Sciatic nerve (tissue), 2 donors: ENCODE measurements at places on chromosomes 16 and 17. TPM values are rescaled to one million over a fixed set of nuclear protein-coding genes. Genes with fewer than 3 reads are reported as not detected.

CA7 gene
- total RNA-seq = not detected

MEIOC gene
- total RNA-seq = not detected

DNA sequence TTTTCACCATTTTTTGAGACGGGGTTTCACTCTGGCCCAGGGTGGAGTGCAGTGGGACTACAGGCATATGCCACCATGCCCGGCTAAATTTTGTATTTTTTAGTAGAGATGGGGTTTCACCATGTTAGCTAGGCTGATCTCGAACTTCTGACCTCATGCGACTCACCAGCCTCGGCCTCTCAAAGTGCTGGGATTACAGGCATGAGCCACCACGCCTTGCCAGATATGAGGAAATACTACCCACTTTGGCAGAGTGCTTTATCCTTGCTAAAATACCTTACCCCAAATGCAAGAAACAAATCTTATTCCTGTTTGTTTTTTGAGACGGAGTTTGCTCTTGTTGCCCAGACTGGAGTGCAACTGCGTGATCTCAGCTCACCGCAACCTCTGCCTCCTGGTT lies 62.9 kb upstream of the MGAT5B start:
- no peak for DNase-seq

DNA sequence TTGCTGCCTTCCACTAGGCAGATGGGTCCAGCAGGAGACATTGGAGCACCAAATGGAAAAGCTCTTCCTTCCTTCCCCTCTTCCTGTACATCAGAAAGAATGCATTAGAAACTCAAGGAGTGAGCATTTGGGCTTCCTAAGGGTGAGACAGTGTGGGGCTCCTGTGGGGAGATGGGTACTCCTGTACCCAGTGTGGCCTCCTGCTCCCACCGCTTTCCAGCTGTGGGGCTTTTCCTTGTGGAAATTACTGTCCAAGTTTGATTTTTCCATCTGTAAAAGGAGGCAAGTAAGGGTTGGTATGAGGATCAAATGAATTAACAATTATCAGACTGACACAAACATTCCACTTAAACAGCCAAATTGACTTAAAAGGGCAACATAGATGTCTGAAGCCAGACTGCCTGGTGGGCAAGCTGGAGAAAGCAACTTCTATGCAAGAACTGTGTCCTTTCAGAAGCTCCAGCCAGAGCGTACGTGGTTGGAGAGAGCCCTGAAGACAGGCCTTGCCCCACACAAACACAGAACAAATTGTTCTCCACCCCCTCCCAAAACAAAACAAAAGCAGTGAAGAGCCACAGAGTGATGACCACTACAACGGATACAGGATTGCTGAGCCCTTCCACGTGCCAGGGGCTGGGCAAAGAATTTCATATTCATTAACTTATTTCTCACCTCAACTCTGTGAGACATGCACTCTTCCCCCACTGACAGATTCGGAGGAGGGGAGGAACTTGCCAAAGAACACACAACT lies 23.1 kb upstream of the ALDH3A1 start:
- DNase-seq = no peak

GRCh38 chr17:71118039-71118438 lies 948.7 kb downstream of the KCNJ2 start:
- DNase-seq = no peak

DNA sequence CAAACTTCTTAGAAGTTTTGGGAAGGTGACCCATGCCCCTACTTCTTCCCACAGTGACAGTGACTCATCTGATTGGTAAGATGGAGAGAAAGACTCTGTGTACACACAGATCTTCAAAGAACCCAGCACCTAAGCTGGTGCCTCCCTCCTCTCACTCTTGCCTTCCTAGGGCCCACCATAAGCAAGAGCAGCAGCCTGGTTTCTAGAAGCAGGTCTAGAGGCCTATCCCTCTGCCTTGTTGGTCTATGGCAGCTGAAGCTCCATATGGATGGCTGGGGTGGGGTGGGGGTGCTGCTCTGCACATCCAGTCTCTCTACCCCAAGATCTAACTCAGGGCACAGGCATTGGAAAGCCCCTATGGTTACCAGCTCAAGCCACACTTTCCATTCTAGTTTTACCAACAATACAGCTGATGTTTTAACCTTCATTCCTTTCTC lies 47.5 kb downstream of the STAT3 start:
- no peak for DNase-seq
